ENCODE measurements at places on chromosomes 1 and 21.

DNA sequence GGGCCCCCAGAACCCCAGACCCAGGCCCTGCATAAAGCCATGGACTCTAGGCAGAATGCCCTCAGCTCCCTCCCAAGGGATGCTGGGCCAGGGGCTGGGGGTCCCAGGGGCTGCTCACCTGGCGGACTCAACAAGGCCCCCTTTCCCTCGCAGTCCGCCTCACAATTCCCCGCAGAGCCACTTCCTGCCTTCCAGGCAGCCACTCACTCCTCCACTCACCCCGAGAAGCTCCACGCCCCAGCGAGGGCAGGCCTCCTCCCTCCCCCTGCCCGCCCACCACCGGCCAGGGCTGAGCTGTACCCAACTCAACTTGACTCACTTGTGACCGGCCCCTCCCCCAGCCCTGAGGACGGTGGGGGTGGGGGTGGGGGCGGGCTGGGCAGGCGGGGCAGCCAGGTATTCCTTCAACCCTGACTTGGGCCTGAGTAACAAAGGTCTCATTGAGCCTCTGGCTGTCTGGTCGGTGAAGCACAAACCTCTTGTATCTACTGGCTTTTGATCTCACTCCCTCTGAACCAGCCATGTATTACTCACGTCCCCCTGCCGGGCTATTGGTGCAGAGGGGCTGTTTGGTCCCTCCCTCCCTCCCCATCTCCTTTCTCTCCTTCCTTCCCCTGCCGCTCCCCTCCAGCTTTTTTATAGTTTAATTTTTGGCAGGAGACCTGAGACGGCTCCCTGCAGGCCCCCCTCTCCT is 5.9 kb downstream of the BLACAT1 start:
- DNase-seq, result peak; percentile 96

GRCh38 chr1:160858097-160858496 is 4.6 kb downstream of the CD244 start:
- DNase-seq, result no peak

DNA sequence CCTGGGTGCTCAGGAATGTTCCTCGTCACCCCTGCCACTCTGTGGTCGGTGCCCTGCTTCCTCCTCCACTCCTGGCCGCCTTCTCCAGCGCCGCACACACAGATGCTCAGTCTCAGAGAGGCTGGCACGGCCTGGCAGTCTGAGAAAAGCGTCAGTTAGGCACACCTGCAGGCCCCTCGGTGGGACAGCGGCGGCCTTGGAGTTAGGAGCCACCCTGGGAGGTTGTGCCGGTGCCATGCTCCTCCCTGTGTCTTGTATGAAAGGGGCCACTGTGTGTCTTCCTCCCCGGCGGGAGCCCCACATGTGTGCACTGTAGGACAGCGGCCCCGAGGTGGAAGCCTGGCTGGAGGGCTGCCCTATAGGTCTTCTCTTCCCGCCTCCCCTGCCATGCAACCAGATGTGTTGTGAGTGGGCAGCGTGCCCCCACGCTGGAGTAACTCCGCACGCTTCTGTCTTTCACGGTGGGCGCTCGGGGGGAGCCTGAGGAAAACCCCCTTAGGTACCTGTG is 145.2 kb downstream of the PGBD5 start:
- DNase-seq, result no peak

- DNase-seq, result no peak
Measured at GRCh38 chr1:246218686-246219085, 288.4 kb downstream of the SMYD3 start.
